ENCODE measurements at places on chromosomes 3 and 15.

GRCh38 chr3:66803206-66803605 is 194.9 kb upstream of the KBTBD8 start:
- DNase-seq, result no peak

DNA sequence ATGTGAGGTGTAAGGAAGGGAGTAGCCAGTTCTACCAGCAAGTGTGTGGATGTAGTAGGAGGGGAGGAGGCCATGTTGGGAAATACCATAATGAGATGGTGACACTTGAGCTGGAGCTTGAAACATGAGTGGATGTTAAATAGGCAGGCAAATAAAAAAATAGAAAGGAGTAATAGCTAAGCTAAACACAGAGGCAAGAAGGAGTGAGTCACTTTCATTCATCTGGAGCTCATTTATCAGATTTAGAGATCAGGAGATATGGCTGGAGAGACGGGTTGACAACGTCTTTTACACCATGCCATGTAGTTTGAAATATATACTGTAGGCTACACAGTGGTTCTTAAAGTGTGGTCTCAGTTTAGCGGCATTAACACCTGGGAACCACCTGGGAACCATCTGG is 390.5 kb downstream of the DIPK2A start:
- DNase-seq, result no peak

DNA sequence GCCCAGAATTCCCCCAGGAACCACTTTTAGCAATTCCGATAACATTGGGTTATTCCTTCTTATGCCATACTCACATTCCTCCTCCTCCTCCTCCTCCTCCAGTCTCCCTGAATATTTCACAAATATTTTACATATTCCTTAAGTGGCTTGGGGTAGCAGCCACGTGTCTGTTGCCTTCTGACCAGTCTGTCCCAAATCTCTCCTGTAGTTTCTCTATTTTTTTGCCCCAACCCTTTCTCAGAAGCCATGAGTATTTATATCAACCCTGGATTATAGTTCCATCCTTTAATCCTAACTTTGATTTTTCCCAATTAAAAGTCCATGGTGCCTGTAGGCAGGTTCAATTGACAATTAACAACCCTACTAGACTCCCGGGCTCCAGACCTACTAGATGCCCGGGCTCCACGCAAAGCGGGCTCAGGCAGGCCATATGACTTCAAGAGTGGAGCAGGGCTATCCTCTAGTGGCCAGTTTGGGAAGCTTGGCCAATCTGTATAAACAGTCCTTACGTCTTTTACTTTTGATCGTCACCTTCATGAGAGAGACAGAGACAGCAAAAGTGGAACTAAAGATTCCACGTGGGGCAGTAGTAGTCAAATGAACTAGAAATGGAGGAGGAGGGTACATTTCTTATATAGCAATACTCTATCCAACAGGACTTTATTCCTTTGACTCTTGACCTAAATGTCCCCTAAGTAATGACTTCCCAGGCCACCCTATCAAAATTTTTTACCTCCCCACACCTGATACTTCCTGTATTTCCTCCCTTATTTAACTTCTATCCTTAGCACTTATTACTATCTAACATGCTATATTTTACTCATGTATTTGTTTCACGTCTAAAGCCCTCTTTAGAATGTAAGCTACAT is 69.7 kb downstream of the USF3 start:
- DNase-seq, result peak; percentile 41

DNA sequence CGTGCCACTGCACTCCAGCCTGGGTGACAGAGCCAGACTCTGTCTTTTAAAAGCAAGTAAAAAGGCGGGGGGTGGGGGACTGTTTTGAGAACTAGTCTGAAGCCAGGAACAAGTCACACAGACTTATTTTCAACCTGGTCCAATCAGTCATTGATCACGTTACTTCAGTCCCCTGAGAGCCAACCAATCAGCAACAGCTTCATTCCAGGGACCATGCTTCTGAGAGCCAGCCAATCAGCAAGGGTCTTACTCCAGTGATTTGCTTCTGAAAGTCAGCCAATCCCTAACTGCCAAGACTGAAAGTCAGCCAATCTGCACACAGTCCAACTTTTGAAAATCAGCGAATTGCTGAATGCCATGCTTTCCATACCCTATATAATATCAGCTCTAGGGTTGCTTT is 48.6 kb upstream of the C15orf39 start:
- no peak for DNase-seq

- no peak for DNase-seq
Observed at GRCh38 chr15:62844564-62845240, 197.8 kb upstream of the TPM1 start.

- no peak for DNase-seq
Observed at GRCh38 chr15:56659197-56659596, 74.1 kb downstream of the ZNF280D start.

DNA sequence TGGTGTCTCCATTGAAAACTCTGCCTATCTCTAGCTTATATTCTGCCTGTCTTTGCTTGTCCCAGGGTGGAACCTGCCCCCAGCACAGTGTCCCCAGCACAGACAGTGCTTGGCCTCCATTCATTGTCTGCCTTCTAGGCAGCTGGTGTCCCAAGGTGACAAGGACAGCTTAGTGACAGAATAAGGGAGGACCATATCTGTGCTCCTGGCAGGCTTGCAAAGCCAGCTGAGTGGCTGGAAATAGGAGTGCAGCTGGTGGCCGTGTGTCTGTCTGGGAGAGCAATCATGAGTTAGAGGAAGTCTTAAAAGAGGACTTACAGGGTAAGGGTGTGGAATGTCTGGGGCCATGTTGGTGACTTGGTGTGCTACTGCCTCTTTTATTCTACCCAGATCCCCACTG is 33.4 kb downstream of the SCN5A start:
- no peak for DNase-seq

- DNase-seq, result no peak
Observed at GRCh38 chr15:42858999-42859789, 61.4 kb downstream of the TTBK2 start.

- DNase-seq, result no peak
Observed at GRCh38 chr3:183907176-183907575, 22.5 kb upstream of the PARL start.

DNA sequence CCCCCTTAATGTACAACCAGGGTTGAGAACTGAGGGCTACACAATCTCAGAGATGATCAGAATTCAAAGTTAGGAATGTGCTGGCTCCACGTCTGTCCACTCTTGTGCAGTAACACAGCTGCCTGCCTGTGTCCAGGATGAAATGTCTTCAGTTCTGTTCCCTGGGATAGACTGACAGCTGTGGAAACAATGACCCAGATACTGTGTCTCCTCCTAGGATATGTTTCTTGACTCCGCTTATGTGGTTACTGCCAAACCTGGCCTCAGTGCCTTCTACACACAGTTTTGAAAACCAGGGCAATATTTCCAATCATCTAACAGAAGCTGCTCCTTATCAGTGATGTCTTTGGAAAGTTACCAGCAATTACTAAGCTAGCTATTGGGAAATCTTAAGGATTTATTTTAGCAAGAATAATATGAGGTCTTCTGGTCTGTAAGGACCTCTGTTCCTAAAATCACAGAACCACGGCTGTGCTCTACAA is 67.6 kb downstream of the NOX5 start:
- no peak for DNase-seq

GRCh38 chr15:84855136-84855535 is 29.3 kb upstream of the SLC28A1 start:
- no peak for DNase-seq

DNA sequence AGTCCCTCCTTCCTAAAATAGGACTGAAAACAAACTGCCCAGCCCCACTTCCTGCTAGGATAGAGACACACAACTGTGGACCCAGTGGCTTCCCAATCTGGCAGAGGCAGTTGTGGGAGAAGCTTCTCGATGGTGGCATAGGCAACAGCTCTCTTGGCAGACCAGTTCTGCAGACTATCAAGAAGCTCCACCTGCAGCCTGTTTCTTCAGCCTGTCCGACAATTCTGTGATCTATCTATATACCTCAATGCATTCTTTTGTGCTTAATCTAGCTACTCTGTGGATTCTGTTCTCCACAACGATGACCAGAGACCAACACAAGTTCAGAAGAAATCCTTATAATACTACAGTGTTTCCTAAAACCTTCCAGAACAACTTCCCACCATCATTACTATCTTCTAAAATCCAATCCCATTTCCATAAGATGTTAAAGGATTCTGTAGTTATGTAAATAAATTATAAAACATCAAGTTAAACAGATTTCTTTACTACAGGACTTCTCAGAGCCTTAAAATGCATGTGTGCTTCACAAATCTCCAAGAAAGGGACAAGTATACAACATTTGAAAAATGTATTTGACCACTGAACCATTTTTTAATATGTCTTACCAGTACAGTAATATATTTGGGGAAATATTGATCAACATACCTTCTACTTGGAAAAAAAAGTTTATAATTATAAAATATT is 57.7 kb downstream of the IGF2BP2 start:
- no peak for DNase-seq

GRCh38 chr3:159796226-159796625 is 192.4 kb upstream of the IL12A start:
- DNase-seq, result no peak

GRCh38 chr3:141425523-141426233 is 57.4 kb downstream of the ZBTB38 start:
- DNase-seq, result no peak

GRCh38 chr3:3015185-3016089 is 94.7 kb downstream of the IL5RA start:
- DNase-seq, result peak; percentile 46

- peak; percentile 19 for DNase-seq
Observed at GRCh38 chr15:93658026-93658816, 569.2 kb upstream of the RGMA start.

DNA sequence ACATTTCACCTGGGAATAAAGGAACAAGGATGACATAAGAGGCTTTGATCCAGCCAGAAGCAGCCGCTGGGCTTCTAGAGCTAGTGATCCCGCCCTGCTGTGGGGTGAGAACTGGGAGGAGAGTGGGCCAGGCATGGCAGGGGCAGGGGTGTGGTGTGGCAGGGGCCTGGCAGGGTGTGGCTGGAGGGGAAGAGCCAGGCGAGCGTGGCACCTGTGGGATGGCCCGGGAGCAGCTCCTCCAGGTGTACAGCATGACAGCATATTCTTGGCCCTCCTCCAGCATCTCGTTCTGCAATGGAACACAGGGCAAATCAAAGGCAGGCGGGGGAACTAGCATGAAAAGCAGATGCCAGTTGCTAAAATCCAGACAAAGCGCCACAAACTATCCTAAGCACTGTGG is 35.5 kb downstream of the CYFIP1 start:
- no peak for DNase-seq

DNA sequence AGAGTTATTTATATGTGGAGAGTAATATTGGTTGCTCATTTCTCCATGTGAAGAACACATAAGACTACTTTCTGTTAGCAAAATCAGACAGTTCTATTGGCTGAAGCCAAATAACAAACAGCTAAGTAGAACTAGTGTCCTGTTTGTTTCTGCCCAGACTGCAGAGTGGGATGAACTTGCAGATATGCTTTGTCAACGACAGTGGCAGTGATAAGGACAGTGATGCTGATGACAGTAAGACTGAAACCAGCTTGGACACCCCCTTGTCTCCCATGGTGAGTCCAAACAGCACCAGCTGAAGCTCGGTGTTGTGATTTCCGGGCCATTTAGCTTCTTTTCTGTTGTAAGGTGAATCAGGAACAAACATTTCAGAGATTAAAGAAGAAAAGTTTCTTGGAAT is 102.6 kb upstream of the IL12A start:
- DNase-seq, result no peak

DNA sequence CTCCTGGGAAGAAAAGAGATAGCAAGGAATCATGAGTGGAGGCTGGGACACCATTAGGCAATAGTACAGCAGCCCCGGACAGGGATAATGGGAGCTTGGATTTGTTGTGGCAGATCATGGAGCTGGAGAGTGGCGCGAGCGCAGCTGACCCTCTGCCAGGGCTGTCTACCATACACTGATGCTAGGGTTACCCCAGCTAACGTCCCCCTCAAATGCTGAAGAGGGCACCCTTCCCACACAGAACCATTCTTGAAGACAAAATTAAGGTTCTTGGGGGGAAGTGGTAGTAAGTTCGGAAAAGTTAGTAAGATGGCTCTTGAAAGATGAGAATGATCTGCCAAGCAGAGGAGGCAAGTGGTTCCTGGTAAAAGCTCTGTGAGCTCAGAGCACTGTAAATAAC is 61.1 kb downstream of the ST3GAL6 start:
- no peak for DNase-seq

- DNase-seq, result no peak
Observed at GRCh38 chr15:52254391-52254790, 41.2 kb downstream of the MYO5C start.

DNA sequence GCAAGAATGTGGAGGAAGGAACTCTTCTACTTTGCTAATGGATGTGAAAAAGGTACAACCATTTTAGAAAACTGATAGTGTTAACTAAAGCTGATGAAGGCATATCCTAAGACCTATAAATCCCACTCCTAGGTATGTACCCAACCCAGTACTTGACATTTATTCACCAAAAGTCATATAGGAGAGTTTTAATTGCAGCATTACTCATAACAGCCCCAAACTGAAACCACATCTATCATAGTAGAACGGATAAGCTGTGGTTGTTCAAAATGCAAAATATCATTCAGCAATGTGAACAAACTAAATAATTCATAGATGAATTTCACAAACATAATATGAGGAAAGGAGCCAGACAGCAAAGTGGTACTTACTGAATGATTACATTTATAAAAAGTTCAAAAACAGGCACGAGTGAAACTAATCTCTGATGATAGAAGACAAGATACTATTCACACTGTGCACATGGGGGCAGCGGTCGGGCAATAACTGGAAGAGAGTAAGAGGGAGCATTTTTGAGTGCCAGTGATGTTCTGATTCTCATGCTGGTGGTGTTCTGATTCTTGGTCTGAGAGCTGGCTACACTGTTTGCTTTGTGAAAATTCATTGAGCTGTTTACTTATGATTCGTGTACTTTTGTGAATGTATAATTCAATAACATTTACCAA is 34.3 kb downstream of the GOLIM4 start:
- no peak for DNase-seq

GRCh38 chr15:69074843-69075224 is 60.3 kb downstream of the NOX5 start:
- DNase-seq, result peak; percentile 61

GRCh38 chr15:78996894-78997275 is 52.0 kb upstream of the CTSH start:
- no peak for DNase-seq

DNA sequence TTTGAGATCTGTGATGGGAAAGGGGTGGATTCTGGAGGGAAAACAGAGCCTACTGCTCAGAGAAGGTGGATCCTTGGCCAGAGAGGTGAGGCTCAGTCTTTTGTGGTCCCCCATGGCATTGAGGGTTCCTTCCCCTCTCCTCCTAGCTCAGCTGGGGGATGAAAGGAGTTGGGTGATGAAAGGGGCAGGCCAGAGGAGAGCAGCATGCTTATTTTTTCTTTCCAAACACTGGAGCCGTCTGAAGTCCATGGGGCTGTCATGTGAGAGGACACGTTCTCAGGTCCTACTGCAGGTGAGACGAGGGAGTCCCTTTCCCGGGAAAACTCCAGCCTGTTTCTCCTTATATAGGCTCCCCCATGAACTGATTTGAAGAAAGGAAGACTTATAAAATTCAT is 71.4 kb downstream of the SCN5A start:
- no peak for DNase-seq

DNA sequence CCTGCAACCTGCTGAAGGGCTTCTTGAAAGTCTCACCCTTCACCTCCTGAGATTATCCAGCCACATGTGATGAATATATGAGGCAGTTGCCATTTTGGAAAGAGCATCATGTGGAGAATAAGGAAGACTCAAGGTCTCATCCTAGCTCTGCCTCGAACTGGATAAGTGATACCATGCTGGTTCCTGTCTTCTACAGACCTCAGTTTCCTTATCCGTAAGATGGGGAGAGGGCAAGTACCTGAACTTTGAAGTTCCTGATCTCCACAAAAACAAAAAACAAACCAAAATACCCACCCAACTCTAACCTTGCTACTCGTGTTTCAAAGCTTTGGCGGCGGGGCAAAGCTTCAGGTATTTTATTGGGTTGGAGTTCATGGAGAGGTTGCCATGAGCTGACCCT is 31.5 kb upstream of the ITGA11 start:
- DNase-seq, result no peak

Data from NCI-H2227 treated with DMSO at 0.1 percent for 48 hours (cell line).